ENCODE measurements at places on chromosomes 16 and 17.

DNA sequence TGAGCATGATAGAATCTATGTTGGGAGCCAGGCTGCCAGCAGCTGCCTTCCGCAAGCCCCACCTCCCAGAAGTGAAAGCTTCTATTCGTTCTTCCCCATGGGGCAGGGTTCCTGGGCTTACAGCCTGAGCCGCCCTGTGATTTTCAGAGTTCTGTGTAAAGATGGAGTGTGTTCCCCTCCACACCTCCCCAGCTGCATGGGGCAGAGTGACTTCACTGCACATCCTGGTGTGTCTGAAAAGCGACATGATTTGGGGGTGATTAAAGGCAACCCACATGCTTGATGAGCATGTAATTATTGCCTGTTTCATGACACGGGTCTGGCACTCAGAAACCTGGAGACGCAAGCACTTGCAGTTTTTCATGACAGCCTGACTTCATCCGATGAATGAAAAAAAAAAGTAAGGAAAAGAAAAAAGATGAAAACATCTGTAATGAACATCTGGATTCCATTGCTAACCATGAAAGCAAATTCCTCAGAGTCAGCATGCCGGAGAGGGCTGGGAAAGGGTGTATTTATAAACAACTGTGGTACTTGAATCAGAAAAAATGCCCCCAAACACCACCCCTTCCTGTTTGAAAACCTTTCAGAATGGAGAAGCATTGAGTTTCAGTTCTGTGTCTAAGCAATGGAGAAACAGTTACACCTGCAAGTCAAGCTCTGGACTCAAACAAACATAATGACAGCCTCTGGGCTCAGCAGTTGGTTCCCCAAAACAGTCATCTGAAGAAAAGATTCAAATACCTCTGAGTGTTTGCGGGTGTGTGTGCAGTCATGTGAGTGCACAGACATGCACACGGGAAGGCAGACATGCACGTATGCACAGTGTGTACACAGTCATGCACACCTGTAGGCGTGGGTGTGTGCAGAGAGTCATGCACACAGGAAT is 266.0 kb downstream of the ENGASE start:
- no peak for DNase-seq

DNA sequence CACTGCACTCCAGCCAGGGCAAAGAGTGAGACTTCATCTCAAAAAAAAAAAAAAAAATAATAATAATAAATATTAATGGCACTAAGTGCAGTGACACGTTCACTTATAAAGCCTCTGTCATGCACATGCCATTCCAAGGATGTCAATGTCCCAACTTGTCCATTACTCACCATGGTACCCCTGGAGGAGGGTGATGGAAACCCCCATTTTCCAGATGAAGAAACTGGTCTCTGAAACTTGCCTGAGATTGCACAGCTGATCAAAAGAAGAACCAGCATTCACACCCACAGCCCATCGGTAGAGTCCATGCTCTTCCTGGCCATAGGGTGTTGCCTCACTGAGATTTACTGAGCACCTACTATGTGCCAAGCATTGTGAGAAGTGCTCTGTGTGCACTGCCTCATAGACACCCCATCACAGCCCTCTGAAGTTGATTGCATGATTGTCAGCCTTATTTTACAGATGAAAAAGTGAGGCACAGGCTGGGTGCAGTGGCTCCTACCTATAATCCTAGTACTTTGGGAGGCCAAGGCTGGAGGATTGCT is 123.7 kb downstream of the ABCC1 start:
- no peak for DNase-seq

DNA sequence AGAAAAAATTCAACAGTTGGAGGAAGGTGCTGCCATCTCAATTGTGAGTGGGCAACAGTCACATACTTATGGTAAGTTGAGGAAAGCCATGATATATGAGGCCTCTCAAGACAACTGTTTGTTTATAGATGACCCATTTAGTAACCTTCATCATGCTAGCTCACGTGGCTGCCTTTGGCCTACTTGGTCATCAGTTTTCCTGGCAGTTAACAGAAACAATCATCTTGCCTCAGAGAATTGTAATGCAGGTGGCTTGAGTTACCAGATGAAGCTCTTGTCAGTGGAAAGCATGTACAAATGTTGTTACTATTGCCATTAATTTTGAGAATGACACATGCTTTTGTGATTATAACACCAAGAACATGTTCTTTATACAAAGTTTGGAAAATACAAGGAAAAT is 14.7 kb downstream of the TPPP3 start:
- no peak for DNase-seq

GRCh38 chr16:81775570-81775969 is 3.5 kb upstream of the PLCG2 start:
- no peak for DNase-seq

DNA sequence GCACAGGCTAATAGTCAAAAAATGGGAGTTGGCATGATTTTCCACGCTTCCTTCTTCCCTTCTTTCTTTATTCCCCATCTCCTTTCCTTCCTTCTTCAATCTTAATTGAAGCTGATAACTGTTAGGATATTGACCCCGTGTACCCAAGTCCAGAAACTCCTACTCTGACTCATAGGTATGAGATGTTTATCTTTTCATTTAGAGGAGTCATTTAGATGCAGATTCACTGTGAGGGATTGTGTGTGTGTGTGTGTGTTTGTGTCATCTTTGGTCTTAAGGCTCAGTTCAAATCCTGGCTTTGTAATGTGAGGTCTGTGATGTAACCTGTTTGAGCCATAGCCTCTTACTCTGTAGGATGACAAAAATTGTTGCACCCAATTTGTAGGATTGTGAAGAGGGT is 332.0 kb upstream of the MAF start:
- no peak for DNase-seq
